ENCODE measurements at places on chromosomes 2 and 18.

DNA sequence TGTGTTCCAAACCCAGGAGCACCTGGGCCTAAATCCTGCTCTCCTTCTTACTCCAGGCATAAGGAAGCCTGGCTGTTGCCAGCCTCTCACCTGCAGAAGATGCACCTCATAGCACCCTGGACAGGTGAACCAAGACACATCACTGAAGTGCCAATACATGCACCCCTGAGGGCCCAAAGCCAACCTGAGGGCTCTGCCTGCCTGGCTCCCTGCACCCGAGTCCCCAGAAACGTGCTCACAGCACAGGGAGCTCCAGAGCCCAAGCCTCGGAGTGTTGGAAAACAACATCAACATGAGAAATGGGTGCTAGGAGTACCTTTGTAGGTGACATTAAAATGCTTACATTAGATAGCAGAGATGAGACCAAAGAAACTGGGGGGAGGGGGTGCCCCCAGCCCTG lies 96.3 kb upstream of the RAB6C start:
- DNase-seq: no peak

GRCh38 chr2:28709101-28709500 lies 42.5 kb upstream of the PPP1CB start:
- no peak for DNase-seq

GRCh38 chr2:209564816-209565215 lies 141.0 kb downstream of the MAP2 start:
- no peak for DNase-seq

GRCh38 chr18:72171596-72171995 lies 372.5 kb downstream of the CBLN2 start:
- peak; percentile 41 for DNase-seq

- no peak for DNase-seq
These were observed 189.4 kb upstream of the GLI2 start for GRCh38 chr2:120546048-120546864.

DNA sequence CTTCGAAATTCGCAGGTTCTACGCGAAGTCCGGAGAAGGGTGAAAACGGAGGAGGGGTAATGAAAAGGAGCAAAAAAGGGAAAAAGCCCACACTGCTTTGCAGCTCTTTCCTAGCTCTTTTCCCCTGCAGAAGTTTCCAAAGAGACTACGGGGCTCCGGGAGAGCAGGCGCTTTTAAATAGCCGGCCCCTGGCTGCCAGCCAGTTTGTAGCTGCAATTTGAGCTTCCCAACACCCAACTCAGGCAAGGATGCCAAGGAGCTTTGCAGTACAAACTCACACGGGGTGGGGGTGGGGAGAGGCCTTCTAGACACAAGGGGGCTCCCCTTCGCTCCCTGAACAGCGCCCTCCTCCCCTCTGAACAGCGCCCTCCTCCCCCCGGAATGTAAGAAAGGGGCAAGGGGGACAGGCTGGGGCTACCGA lies at the start of gene IGFBP5:
Gene IGFBP5 (minus strand): TSS at position 149 of the 421 bp plus-strand sequence. CDS start 774 bp downstream, outside the sequence.
- DNase-seq: no peak

DNA sequence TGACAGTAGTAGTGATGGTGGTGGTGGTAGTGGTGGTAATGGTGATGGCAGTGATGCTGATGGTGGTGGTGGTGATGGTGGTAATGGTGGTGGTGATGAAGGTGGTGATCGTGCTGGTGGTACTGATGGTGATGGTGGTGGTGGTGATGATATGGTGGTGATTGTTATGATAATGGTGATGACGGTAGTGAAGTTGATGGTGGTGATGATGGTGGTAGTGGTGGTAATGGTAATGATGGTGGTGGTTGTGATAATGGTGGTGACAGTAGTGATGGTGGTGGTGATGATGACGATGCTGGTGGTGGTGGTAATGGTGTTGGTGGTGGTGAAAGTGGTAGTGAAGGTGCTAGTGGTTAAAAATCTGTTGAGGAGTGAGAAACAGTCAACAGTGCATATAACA lies 125.6 kb downstream of the AFF3 start:
- DNase-seq: no peak

DNA sequence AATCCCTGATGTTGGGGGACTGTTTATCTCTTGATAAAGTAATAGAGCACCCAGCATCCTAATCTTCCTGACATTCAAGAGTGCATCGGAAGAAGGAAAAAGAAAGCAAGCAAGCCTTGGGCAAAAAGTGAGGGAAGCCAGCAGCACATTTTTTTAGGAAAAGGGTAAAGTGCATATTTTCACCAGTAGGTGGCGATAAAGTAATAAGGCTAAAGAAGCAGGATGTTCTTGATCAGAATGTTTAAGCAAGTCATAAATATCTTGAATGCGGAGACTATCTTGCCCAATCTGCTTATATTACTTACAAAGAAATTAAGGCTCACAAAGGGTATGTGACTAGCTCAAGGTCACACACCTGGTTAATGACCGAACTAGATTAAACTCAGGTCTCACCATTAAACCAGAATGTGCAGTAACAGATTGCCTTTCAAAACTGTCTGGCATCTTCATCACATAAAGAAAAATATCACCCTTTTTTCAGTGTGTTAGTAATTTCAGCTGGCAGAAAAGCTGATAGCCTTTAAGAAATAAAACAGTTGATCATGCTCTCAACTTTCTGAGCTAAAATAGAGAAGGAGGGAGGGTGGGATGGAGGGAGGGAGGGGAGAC lies 83.8 kb downstream of the VIT start:
- DNase-seq: peak; percentile 37

GRCh38 chr2:96407919-96408550 lies 72.5 kb downstream of the NCAPH start:
- no peak for DNase-seq

DNA sequence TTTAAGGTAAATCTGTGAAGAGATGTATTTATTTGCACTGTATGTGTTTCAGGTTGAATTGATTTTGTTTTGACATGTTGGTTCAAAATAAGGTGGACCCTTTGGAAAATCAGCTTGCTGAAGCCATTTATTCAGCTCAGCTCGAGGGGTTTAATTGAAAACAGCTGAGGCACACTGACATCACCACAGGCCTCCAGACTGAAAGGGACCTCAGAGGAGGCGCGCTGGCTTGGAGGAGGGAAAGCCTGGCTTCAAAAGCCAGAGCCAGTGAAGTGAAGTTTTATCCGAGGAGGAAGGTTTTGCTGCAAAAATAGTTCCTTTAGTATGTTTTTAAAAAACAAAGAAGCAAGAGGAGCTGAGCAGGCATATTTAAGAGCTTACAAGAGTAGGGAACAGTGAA lies 26.9 kb upstream of the DNMT3A start:
- DNase-seq: no peak

GRCh38 chr2:24840962-24841945 lies 48.0 kb downstream of the CENPO start:
- no peak for DNase-seq

GRCh38 chr18:61606759-61607158 lies 273.5 kb downstream of the CDH20 start:
- no peak for DNase-seq

DNA sequence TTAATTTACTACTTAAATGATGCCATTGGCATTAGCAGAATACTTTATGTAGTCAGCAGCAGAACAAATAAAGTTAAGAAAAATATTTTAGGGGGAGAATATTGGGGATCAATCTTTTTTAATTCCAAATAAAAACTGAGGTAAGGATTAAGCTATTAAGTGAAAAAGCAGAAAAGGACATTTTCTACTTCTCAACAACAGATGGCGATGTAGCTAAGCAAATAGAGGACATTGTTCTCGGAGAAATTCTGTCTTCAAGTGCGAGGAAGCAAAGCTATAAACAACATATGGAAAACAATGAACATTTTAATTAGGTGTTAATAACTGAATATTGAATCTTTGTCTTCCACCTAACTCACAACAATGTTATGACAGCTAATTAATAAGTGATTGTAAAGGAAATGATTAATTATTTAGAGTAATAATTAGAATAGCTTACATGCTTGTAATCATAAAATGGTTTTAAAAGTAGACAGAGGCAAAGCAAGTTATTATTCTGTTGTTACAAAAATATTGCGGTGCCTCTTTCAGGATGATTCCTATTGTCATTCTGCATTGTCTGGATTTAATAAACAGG lies 32.9 kb upstream of the CCDC93 start:
- DNase-seq: peak; percentile 7

DNA sequence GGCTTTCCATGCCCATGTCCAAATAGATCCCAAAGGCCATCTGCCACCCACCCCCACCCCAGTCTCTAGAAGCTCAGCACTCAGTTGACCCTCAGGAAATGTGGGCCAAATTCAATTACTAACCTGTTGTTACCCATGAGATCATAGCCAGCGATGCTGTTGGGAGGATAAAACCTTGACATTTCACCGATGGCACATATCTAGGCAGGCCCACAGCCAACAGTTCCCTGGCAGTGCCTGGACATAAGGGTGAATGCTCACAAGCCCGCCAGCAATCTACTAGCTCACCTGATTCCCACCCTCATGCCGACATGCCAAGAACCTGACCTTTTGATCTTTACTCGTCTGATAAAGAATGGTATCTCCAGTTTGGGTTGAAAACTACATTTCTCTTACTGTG lies 11.8 kb upstream of the ACOXL start:
- DNase-seq: no peak

- no peak for DNase-seq
These were observed 200.2 kb downstream of the TPGS2 start for GRCh38 chr18:36628435-36629137.

GRCh38 chr2:26579025-26579722 lies 62.0 kb downstream of the CIB4 start:
- DNase-seq: no peak

DNA sequence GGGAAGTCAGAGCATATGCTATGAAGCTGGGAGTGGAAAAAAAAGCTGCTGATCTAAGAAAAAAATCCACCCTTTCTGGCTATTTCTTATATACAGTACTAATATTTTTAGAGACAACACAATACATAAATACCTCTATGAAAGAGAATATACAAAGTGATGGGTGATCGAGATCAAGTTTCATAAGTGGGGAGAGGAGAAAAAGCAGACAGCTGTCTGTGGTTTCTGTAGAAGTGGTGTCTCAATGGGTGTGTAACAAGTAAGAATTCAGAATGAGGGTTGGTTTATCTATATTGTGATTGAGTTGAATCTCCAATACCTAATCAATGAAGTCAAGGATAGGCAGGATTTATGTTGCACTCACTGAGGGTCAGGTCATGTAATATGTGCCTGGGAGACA lies 191.0 kb downstream of the HNMT start:
- DNase-seq: no peak

DNA sequence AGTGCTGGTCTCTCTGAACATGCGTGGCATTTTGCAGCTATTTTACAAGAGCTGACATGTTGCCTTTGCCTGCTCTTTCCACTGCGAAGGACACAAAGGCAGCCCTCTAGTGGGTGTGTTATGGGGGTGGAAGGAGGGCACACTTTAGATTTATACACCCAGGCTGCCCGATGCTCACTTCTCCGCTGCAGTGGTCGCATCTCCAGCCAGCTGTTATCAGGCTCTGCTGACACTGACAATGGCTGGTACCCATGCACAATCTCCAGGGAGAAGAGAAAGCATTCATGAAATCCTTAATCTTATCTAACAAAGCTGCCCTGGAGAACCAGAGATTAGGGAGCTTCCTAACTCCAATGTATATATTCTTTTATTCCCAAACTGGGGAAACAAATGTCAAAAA lies 113.5 kb downstream of the EPHA4 start:
- DNase-seq: no peak

DNA sequence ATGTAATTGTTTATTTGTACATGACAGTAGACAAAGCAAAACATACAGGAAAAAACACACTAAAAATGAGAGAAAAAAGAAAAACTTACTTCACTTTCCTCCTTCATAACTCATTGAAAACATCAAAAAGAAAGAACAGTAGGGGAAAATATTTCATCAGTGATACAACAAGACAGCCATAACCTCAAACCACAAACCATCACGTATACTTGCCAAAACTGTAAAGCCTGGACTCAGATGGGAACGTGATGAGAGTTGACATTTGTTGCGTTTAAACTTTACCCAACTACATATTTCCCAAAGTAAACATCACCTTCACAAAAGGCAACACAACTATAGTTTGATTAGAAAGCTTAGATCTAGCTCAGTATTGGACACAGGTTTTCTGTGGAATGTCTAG lies 278.2 kb upstream of the COL3A1 start:
- DNase-seq: no peak

- no peak for DNase-seq
These were observed 356.4 kb downstream of the SLC4A3 start for GRCh38 chr2:219983836-219984235.

- DNase-seq: no peak
These were observed 221.0 kb upstream of the TFPI start for GRCh38 chr2:187775196-187775595.

Measured in NCI-H1930 (cell line).